GM12892 (cell line): ENCODE measurements at places on chromosomes 3 and 15.

DNA sequence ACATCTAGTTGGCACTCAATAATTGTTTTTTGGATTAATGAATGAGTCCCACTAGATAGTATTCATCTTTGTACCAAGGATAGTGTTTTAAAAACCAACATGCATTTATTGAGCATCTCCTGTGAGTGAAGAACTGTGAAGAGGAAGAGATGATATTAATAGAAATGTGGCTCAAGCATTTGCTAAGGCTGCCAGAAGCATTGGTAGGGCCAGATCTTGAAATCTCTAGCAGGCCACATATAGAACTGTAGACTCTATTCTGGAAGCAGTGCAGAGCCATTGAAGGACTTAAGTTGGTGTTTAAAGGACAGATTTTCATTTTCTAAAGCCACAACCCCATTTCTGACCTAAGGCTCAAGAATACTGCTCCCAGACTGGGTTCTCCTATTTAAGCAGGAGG, 99.0 kb downstream of the NEK11 start:
- no peak for DNase-seq

- DNase-seq: no peak
Measured at GRCh38 chr3:38210141-38210757, 44.9 kb downstream of the OXSR1 start.

GRCh38 chr15:42080186-42080918, 14.0 kb downstream of the PLA2G4D start:
- no peak for DNase-seq

- DNase-seq: peak; percentile 28
Measured at GRCh38 chr3:197298945-197299854, 788 bp upstream of the DLG1 start.

- no peak for DNase-seq
Measured at GRCh38 chr3:88188436-88188835, 38.7 kb downstream of the C3orf38 start.

DNA sequence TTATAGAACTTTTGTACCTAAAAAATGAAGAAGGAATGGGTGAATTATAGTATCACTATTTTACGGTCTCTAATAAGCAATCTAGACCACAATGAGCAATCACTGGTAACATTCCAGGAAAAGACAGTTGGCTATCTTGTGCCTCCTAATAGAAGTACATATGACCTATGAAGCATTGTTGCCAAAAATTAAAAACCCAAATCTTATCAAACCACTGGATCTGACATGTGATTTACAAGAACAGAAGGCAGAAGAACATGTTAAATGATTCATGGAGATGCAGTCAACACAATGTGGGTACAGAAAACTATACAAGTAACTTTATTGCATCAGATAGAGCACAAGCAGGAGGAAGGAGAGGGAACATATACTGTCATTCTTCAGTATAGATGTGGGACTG, 14.5 kb upstream of the HYKK start:
- no peak for DNase-seq

DNA sequence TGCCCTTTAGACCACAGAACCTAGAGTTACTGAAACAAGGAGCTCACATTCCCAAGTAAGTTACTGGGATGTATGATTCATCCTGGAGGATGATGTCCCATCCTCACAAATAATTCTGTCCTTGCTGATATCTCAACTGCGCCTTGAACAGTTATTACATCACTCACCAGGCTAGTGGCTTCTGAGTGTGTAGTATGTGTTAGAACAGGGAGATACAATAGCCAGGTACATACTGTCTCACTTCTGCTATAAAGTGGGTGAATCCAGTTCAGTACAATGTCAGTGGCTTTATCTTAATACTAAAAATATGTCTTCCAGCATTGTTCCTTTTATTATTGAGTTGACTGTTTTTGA, 483.2 kb upstream of the FRG2C start:
- DNase-seq: no peak
